Tibial artery (tissue), 4 donors: ENCODE measurements at places on chromosomes 2 and 18.

DNA sequence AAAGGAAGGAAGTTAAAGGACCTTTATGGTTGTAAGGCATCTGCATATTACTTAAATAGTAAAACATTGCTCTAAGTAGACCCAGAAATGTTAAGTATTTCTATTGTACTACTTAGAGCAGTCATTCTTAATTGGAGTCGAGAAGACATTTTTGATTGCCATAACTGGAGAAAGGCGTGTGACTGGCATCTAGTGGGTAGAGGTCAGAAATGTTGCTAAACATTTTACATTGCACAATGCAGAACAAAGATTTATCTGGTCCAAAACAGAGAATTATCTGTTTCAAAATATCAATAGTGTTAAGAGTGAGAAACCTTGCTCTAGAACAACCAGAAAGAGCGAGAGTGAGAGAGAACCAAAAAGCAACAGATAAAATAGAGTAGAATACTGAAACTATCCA lies 23.3 kb upstream of the ROCK1 start:
- no peak for DNase-seq

DNA sequence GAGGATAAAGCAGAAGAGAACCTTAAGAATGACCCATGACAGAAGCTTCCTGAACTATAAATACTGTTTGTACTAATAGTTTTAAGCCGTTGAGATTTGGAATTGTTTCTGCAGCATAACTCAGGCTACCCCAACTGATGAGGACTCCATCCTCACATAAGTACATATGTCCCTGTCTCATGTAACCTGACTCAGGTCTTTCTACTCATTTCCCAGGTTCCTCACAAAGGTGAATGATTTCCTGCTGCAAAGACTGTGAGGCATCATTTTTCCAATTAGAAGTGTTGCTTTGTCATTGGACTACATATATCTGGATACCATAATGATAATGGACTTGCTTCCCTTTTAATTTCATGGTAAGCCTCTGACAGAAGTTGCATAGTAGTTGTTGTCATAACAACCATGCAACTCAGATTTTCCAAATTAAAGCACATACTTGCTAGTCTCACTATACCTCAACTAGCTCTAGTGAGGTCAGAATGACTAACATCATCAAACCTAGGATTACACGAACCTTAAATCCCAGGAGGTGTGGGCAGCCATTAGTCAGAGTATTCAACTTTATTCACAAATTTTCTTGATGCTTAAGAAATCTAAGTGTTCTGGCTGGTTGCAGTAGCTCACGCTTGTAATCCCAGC lies 38.0 kb upstream of the NEDD4L start:
- no peak for DNase-seq

DNA sequence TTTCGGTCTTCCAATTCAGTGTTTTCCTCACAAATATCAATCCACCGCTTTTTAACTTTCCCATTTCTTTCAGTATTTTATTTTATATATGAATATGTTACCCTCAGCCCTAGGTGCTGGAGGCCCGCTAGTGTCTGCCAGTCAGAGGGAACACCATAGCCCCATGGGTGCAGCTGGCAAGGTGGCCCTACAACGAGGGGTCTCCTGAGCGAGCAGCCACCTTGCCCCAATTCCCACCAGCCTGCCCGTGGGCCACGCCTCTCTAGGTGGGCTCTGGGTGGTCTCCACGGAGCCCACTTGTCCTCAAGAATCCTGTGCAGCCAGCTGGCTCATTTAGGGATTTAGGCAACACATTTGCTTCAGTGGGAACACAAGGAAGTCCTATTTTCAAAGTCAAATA lies 72.5 kb upstream of the RGPD5 start:
- DNase-seq = peak; percentile 42

DNA sequence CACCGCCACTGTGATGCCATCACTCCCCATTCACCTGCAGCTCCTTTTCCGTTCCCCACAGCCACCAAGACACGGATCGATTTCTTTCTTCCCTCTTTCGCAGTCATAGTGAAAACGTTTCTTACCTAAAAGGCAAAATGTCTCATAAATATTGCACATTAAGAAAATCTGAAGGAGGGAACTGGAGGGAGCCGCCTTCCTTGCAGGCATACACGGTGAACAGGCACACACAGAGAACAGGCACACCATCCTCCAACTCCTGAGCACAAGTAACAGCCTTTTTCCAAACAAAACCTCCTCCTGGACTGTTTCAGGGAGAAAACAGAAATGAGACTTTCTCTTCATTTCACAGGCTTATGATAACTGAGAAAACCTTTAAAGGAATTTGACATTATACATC lies 17.0 kb downstream of the MRPS5 start:
- no peak for DNase-seq

DNA sequence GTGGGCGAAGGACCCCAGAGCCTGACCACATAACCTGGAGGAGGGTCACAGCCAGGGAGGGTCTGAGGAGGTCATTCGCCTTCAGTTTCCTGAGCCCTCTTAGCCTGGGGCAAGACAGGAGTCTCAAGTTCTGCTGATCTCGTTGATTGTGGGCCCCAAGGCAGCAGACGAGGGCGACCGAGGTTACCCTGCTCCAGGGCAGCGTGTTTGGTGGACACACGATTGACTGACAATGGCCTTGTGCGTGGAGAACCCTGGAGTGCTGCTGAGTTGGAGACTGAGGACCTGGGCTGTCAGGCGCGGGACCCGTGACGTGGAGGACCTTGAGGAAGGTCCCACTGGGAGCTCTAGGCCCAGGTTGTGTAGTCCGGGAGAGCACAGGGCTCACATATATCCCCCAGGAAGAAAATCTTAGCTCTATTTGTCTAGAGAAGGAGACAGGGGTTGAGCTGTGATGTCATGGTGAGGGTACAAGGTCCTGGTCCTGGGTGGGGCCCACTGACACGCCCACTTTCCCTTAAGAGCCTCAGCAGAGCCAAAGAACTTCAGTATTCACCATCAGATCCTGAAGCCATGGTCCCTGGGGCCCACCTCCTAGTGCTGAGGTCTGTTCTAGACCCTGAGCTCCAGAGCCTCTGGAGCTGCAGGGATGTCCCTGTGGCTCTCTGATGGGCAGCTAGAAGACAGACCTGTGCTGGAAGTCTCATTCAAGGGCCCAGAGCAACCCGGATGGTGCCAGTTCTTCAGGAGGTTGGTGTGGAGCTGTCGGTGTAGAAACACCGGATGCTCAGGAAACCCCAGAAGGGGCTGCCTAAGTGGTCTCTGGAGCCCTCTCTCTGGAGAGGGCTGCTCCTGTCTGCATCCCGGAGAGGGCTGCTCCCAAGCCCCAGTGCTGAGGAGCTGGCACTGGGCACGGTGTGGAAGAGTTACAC lies 53.1 kb downstream of the DYSF start:
- no peak for DNase-seq

GRCh38 chr18:11052800-11053199 lies 96.6 kb downstream of the PIEZO2 start:
- DNase-seq = no peak

DNA sequence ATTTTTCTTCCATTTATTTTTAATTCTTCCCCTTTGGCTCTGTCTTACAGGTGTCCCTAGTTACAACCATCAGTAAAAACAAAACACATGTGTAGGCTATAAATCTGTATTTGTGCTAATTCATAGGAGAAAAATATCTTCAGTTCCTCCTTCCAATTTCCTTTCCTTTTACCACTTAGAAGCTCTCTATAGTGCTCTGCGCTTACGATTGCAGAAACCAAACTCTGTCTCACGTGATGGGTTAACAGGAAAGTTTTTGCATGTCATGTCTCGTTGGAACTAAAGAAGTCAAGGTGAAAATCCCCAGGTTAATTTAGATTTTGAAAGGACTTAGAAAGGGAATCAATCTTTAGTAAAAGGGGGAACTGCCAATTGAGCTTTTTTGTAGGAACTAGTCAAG lies 1390.5 kb upstream of the ZEB2 start:
- DNase-seq = no peak

DNA sequence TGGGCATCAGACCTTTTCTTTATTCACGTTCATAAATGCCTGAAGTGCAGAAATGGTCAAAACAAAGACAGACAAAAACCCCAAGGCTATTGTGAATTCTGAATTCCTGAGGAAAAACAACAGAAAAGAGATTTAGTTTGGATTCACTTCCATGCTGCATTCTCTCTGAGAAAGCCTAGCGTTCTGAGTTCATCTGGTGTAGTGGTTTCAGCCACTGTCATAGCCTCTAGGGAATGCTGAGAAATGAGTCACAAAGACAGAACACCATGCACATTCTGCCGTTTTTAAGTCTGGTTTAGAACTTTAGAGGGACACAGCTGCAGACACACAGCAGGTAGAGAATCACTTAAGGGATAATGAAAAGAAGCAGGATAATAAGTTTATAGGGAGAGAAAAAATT lies 93.8 kb downstream of the LRP1B start:
- no peak for DNase-seq

GRCh38 chr18:75029481-75029880 lies 179.5 kb downstream of the PTGR3 start:
- DNase-seq = no peak

- DNase-seq = no peak
Observed at GRCh38 chr2:67651565-67651964, 254.4 kb downstream of the ETAA1 start.

GRCh38 chr2:57881998-57882888 lies 164.4 kb upstream of the VRK2 start:
- DNase-seq = no peak

GRCh38 chr2:23836971-23837565 lies 89.9 kb downstream of the ATAD2B start:
- DNase-seq = no peak

DNA sequence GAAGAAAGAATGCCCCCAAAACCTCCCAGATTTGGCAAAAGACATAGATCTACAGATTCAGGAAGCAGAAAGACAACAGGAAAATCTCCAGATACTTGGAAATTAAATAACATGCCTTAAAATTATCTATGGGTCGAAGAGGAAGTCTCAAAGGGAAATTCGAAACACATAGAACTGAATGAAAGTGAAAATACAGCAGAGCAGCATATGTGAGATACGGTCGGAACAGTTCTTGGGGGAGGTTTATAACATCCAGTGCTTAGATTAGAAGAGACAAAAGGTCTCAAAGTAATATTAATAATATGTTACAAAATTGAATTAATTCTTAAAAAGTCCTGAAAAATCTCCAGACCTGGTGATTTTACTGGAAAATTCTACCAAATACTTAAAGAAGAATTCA lies 14.3 kb downstream of the KCNG2 start:
- no peak for DNase-seq

DNA sequence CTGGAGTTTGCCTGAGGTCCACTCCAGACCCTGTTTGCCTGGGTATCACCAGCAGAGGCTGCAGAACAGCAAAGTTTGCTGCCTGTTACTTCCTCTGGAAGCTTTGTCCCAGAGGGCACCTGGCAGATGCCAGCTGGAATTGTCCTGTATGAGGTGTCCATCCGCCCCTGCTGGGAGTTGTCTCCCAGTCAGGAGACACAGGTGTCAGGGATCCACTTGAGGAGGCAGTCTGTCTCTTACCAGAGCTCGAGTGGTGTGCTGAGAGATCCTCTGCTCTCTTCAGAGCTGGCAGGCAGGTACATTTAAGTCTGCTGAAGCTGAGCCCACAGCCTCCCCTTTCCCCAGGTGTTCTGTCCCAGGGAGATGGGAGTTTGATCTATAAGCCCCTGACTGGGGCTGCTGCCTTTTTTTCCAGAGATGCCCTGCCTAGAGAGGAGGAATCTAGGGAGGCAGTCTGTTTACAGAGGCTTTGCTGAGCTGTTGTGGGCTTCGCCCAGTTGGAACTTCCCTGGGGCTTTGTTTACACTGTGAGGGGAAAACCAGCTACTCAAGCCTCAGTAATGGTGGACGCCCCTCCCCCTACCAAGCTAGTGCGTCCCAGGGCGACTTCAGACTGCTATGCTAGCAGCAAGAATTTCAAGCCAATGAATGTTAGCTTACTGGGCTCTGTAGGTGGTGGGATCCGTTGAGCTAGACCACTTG lies 34.7 kb downstream of the TFPI start:
- DNase-seq = no peak

GRCh38 chr2:164114937-164115336 lies 379.1 kb upstream of the FIGN start:
- no peak for DNase-seq

- DNase-seq = no peak
Observed at GRCh38 chr2:240781471-240782220, 38.4 kb downstream of the KIF1A start.

GRCh38 chr2:139369423-139370409 lies 589.5 kb upstream of the NXPH2 start:
- DNase-seq = no peak

DNA sequence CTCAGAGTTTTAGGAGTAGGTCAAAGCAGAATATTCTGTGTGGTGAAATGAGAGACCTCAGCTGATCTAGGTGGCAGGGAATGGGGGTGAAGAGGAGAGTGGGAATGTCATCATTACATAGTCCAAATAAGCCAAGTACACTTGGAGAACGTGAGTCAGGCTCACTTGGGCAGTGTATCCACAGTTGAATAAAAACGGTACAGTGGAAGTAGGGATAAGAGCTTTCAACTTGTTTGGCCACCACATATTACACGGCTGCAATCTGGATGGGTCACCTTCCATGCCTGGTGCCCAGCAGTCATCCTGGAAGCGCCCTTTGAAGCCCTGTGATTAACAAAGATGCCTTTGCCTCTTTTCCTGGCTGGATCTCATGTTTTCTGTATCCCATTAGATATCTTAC lies 28.6 kb downstream of the MIB1 start:
- DNase-seq = no peak

DNA sequence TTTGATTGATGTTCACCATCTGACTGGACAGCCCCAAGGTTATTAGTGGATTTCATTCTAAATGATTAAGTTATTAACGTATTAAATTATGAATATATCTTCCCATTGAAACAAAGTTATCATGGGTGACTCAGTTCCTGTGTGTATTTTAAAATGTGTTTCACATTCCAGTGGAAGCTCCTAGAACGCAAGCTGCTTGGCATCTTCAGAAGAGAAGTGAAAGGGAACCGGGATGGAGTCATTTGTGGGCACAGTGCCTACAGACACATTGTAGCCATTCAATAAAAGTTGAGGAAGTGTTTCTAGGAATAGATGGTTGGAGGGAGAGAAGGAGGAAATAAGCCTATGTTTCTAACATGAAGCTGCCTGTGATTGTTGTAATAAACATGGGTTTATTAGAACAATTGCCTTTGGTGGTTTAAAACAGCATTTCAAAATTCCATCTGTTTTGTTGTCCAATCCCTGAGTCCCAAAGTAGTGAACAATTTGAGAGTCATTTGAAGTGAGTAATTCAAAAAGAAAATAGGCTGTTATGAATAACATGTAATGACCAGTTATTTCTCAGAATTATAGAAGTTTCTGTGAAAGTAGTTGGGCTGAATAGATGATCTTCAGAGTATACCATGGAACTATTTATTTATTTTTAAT lies 143.5 kb downstream of the PKP4 start:
- peak; percentile 43 for DNase-seq

GRCh38 chr2:171136024-171136423 lies 24.7 kb downstream of the TLK1 start:
- no peak for DNase-seq

GRCh38 chr18:3679241-3679640 lies 229.3 kb downstream of the TGIF1 start:
- no peak for DNase-seq

- DNase-seq = no peak
Observed at GRCh38 chr2:237488295-237488694, 1.2 kb downstream of the MLPH start.

- DNase-seq = no peak
Observed at GRCh38 chr2:238098901-238099713, 1.0 kb upstream of the ESPNL start.
